ENCODE measurements at places on chromosomes 11 and 22. TPM values are rescaled to one million over a fixed set of nuclear protein-coding genes. Genes with fewer than 3 reads are reported as not detected.

CATSPER1 gene
- not detected for total RNA-seq

HMBS gene
- total RNA-seq: 9.2 TPM

OR51B4 gene
- not detected for total RNA-seq

MS4A12 gene
- not detected for total RNA-seq

FJX1 gene
- 6.3 TPM for total RNA-seq

TCP11L1 gene
- total RNA-seq: 8.3 TPM

ISX gene
- total RNA-seq: not detected

USP2 gene
- total RNA-seq: 6.5 TPM

PHETA2 gene
- total RNA-seq: 9.8 TPM

SCGB1D2 gene
- total RNA-seq: 1.1 TPM

GRCh38 chr22:23580576-23581259 lies 628 bp upstream of the IGLL1 start:
- no peak overlapping the region for H3K27ac ChIP-seq
- no peaks in the 10 kb centered on the region for H3K36me3 ChIP-seq

DNA sequence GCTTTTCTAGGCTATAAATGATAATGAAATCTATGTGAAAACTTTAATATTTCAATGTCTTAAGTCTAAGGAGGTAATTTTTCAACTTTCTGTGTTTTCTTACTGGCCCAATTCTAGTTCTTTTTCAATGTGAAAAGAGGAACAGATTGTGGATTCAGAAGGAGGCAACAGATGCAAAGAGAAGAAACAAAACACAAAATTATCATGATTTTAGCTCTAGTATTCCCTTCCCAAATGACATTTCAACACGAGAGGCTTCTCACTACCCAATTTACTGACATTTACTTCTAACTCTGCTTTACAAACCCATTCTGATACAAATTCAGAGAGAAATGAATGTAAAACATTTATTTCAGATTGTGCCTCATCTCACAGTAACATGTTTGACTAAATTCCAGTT lies 169.4 kb downstream of the WT1 start:
- H3K36me3 ChIP-seq: no peaks in the 10 kb centered on the region
- H3K4me1 ChIP-seq: no peaks in the 10 kb centered on the region
- no peaks in the 10 kb centered on the region for H3K27me3 ChIP-seq
- no peak for DNase-seq
- no peak overlapping the region for H3K4me3 ChIP-seq

DNA sequence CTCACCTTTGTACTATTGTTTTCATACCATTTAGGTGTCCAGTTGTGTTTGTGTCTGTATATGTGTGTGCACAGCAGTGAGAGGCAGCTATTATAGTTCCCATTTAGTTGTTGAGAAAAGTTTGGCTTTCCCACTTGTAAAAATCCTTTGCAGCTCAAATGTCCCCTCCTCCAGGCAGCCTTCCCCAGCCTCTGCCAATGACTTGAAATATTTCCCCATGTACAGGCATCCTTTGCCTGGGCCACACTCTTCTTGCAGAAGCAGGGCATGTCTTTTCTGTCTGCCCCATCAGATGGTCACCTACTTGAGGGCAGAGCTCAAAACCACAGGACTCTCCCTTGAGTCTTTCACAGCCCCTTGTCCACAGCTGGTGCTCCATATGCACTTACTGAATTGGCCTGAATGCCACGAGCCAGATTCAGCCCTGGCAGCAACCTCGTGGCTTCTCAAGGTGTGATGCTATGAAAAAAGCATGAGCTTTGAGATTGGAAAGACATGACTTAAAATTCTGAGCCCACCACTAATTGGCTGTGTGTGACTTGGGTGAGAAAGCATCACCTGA lies 39.3 kb downstream of the MYEOV start:
- peaks cover 5% of the 10 kb centered on the region for H3K4me1 ChIP-seq
- H3K27ac ChIP-seq: no peak overlapping the region
- no peak overlapping the region for H3K4me3 ChIP-seq
- H3K27me3 ChIP-seq: no peaks in the 10 kb centered on the region
- DNase-seq: peak; percentile 2
- no peaks in the 10 kb centered on the region for H3K36me3 ChIP-seq

- H3K4me1 ChIP-seq: peaks cover 46% of the 10 kb centered on the region
- H3K27me3 ChIP-seq: no peaks in the 10 kb centered on the region
- no peaks in the 10 kb centered on the region for H3K36me3 ChIP-seq
- no peak overlapping the region for H3K4me3 ChIP-seq
- no peak for DNase-seq
These were observed 25.0 kb downstream of the ARRB1 start for GRCh38 chr11:75326439-75326810.

- H3K4me3 ChIP-seq: no peak overlapping the region
- H3K4me1 ChIP-seq: no peaks in the 10 kb centered on the region
- no peak overlapping the region for H3K27ac ChIP-seq
- H3K27me3 ChIP-seq: no peaks in the 10 kb centered on the region
These were observed 27.3 kb downstream of the MAFF start for GRCh38 chr22:38228873-38229740.

GRCh38 chr22:42169055-42169469 lies 38.5 kb upstream of the CYP2D6 start:
- H3K27me3 ChIP-seq: no peaks in the 10 kb centered on the region
- no peak overlapping the region for H3K4me3 ChIP-seq
- DNase-seq: peak; percentile 47
- no peaks in the 10 kb centered on the region for H3K4me1 ChIP-seq

- DNase-seq: peak; percentile 88
- H3K4me1 ChIP-seq: peaks cover 9% of the 10 kb centered on the region
- H3K4me3 ChIP-seq: no peak overlapping the region
- H3K27ac ChIP-seq: no peak overlapping the region
These were observed 7.4 kb downstream of the USP2 start for GRCh38 chr11:119373921-119374631.

DNA sequence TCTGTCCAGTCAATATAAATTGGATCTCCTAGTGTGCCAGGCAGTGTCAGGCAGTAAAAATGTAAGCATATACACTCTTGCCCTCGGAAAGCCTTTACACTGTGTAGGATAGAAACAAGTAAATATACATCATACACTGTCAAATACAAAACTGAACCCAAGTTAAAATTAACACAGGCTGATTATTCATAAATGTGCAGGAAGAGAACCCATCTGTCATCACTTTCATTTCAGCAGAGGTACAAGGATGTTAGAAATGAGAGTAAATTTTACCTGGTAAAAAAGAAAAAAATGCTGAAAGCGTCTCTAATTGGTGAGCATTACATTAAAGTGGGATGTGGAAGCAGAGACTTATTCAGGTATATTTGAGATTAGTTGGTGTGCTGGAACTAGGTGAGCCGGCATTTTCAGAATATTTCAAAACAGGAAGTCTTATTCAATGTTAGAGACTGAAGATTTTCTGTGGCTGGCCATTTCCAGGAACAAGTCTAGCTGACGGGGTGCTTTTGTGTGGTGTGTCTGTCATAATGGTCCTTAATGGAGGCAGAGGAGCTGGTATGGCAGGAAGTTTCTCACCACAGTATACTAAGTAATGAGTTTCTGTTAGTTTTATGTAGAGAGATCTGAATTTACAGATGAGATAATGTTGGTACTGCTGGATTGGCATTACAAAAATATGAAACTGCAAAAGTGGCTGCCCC lies 192.6 kb downstream of the CASP12 start:
- H3K27ac ChIP-seq: peak overlapping the region; percentile 25
- H3K27me3 ChIP-seq: no peaks in the 10 kb centered on the region
- DNase-seq: no peak

GRCh38 chr11:131723088-131723487 lies 352.7 kb downstream of the NTM start:
- DNase-seq: no peak
- H3K4me1 ChIP-seq: no peaks in the 10 kb centered on the region
- no peak overlapping the region for H3K27ac ChIP-seq
- H3K36me3 ChIP-seq: no peaks in the 10 kb centered on the region
- H3K27me3 ChIP-seq: no peaks in the 10 kb centered on the region

GRCh38 chr22:36913427-36914389 lies at the start of gene CSF2RB:
TSS of gene CSF2RB (plus strand) at chr22:36913628. CDS start at chr22:36922208, 8,580 bp downstream.
- H3K4me1 ChIP-seq: no peaks in the 10 kb centered on the region
- H3K27me3 ChIP-seq: no peaks in the 10 kb centered on the region
- H3K27ac ChIP-seq: no peak within 1 kb of the TSS
- H3K4me3 ChIP-seq: peak within 1 kb of the TSS; percentile 27

DNA sequence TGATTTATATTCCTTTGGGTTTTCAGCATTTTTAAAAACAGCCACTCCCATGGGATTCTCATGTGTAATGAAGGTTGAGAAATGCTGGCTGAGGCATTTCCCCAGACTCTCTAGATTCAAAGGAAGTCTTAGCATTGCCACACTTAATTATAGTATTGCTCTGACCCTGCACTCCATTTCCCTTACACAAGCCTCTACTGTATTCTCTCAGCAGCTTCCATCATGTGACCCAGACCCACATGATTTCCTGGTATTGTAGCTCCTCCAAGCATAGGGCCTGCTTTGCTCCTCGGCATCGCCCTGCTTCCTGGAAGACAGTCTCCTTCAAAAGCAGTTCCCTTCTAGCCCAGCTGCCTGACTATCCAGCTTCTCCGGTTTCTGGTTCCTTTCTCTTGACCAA lies 261.5 kb downstream of the LARGE1 start:
- DNase-seq: no peak
- no peak overlapping the region for H3K27ac ChIP-seq
- H3K36me3 ChIP-seq: no peaks in the 10 kb centered on the region
- H3K4me1 ChIP-seq: no peaks in the 10 kb centered on the region
- H3K27me3 ChIP-seq: no peaks in the 10 kb centered on the region

GRCh38 chr11:8003187-8003586 lies 16.1 kb downstream of the EIF3F start:
- H3K36me3 ChIP-seq: no peaks in the 10 kb centered on the region
- H3K4me3 ChIP-seq: no peak overlapping the region
- no peaks in the 10 kb centered on the region for H3K27me3 ChIP-seq
- no peak for DNase-seq
- no peak overlapping the region for H3K27ac ChIP-seq

GRCh38 chr22:49962012-49962750 lies 1.6 kb downstream of the PIM3 start:
- peak; percentile 93 for DNase-seq
- no peaks in the 10 kb centered on the region for H3K27me3 ChIP-seq
- H3K4me1 ChIP-seq: peaks cover 16% of the 10 kb centered on the region
- H3K27ac ChIP-seq: peak overlapping the region; percentile 95

- no peak overlapping the region for H3K27ac ChIP-seq
- DNase-seq: no peak
- no peak overlapping the region for H3K4me3 ChIP-seq
- H3K36me3 ChIP-seq: no peaks in the 10 kb centered on the region
These were observed 306.6 kb upstream of the TENM4 start for GRCh38 chr11:79747406-79747805.

DNA sequence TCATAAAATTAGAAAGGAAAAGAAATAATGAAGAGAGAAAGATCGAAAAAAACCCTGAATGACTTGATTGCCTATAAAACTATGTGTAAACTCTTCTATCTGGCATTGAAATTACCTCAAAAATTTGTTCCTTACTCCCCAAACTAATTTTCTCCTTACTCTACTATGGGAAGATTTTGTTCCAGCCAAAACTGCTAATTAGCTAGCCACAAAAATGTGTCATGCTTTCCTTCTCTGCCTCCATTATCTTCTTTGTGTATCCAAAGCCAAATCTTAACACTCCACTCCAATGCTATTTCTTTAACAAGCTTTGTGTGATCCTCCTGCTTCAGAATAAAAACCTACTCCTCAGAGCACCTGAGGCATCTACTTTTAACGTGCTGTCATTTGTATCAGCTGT lies 831.2 kb downstream of the METTL15 start:
- no peaks in the 10 kb centered on the region for H3K4me1 ChIP-seq
- no peaks in the 10 kb centered on the region for H3K27me3 ChIP-seq
- H3K36me3 ChIP-seq: no peaks in the 10 kb centered on the region
- no peak overlapping the region for H3K4me3 ChIP-seq
- no peak for DNase-seq
- no peak overlapping the region for H3K27ac ChIP-seq

GRCh38 chr22:45891471-45891995 lies 85.4 kb downstream of the WNT7B start:
- H3K27ac ChIP-seq: no peak overlapping the region
- DNase-seq: no peak
- H3K4me3 ChIP-seq: no peak overlapping the region
- no peaks in the 10 kb centered on the region for H3K27me3 ChIP-seq

DNA sequence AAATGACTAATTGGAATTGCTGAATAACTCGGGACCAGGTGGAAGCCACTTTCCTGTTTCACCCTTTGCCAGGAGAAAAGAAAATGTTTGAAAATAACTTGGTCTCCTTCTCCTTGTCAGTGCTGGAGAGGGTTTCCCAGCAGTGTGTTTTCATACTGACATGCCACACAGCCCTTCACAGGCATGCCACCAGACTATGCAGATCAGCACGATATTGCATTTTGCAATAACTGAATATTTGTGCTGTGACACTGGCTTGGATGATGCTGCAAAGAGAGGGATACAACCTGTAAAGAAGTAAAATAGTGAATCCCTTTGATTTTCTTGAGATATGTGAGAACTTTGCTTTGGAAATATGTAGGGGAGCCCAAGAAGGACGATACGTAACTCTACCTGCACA lies 200.0 kb upstream of the NAV2 start:
- H3K4me1 ChIP-seq: no peaks in the 10 kb centered on the region
- H3K27ac ChIP-seq: no peak overlapping the region
- DNase-seq: no peak
- H3K36me3 ChIP-seq: no peaks in the 10 kb centered on the region
- H3K4me3 ChIP-seq: no peak overlapping the region

DNA sequence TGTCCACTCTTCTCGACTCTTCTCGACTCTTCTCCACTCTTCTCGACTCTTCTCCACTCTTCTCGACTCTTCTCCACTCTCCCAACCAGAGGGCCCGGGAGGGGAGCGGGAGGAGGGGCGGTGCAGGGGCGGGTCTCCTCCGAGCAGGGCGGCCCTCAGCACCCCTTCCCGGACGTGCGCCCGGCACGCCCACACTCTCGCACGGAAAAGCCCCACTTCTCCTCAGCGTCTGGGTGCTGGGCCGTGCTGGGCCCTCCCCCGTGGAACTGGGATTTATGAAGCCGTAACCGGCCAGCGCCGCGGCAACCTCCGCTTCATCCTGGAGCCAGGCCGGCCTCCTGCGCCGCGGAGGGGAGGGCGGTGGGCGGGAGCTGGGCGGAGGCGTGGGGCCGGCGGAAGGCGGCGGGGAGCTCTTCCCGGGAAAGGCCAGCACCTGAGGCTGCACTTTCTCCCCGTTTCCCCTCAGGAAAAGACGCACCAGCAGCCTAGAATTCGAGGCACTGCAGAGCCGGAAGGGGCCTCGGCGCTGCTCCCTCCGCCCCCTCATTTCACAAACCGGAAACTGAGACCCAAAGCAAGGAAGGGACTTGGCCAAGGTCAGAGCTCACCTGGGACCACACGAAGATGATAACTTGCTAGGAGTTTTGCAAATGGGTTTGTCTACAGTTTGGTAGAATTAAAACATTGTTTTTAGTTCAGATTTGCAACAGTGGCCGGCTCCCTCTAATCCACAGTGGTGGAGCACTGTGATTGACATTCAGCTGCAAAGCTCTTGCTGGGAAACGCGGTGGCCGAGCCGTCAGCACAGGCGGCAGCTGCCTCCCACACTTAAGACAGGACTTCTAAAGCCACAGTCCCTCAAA lies 31.6 kb upstream of the JAM3 start:
- no peaks in the 10 kb centered on the region for H3K27me3 ChIP-seq
- H3K4me1 ChIP-seq: peaks cover 23% of the 10 kb centered on the region
- DNase-seq: peak; percentile 86

All from pancreas (tissue), 10 donors.